ENCODE measurements at places on chromosomes 3 and 15.

DNA sequence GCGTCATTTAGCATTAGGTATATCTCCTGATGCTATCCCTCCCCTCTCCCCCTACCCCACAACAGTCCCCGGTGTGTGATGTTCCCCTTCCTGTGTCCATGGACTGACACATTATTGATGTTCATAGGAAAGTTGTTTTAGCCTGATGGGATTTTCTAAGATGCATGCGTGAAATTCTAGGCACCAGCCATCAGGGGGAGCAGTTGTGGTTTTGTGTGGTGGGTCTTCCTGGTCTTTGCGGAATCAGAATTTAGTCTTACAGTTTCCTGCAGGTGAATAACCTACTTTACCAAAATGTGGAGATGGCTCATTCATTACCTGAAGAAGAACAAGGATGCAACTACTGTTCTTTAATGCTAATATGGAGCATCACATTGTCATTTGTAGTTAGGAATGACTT lies 455.0 kb upstream of the THBS1 start:
- DNase-seq = no peak

DNA sequence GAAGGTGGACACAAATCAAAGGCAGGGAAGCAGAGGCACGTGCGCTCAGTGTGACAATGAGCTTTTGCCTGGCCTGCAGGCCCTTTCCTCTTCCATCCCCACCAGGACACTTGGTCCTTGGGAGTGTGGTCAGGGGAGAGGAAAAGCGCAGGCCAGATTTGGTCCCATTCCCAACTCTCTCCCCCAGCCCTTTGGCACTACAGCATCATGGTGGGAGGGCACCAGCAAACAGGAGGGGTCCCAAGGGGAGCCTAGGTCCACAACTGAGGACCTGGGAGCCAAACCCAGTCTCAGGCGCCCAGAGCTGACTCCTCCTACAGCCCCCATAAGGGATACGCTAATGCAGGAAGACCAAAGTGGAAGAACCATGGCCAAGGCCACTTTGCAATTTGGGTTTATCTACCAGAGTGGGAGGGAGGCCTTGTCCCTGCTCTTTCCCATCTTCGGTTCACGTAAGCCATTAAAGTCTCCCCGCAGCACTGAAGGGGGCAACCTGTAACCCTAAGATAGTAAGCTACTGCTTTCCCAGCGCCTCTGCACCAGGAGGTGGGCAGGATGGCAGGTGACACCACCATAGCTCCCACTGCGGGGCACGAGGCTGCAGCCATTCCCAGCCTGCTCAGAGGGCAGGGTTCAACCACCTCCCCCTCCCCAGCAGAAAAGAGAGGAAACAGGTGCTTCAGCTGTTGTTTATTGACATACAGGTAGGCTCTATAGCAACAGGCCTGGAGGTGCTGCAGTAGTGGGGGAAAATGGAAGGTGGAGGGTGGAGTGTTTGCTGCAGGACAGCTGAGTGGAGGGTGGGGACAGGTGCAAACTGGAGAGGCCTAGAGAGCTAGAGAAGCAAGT lies 993 bp upstream of the GRAMD2A start:
- no peak for DNase-seq

- DNase-seq = no peak
Observed at GRCh38 chr15:101139986-101140696, 111.7 kb downstream of the CHSY1 start.

DNA sequence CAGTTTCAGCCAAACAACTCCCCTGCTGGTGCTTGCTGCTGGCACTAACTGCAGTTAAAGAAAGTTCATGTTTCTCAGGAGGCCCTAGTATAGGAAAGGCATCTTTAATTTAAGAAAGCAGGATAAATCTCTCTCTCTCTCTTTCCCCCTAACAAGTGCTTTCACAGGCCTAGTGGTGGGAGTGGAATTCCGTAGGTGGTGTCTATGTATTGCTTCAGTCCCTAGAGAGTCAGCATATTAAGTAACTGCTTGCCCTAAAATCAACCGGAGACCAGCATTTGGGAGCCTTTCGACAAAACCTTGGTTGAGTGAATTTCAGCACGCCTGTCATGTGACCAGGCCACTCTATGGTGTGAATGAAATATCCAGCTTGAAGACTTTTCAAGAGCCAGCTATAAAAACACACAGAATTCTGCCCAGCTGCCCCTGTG lies 169.2 kb upstream of the TGFBR2 start:
- no peak for DNase-seq

GRCh38 chr15:68149059-68149458 lies 56.1 kb downstream of the CALML4 start:
- DNase-seq = no peak

DNA sequence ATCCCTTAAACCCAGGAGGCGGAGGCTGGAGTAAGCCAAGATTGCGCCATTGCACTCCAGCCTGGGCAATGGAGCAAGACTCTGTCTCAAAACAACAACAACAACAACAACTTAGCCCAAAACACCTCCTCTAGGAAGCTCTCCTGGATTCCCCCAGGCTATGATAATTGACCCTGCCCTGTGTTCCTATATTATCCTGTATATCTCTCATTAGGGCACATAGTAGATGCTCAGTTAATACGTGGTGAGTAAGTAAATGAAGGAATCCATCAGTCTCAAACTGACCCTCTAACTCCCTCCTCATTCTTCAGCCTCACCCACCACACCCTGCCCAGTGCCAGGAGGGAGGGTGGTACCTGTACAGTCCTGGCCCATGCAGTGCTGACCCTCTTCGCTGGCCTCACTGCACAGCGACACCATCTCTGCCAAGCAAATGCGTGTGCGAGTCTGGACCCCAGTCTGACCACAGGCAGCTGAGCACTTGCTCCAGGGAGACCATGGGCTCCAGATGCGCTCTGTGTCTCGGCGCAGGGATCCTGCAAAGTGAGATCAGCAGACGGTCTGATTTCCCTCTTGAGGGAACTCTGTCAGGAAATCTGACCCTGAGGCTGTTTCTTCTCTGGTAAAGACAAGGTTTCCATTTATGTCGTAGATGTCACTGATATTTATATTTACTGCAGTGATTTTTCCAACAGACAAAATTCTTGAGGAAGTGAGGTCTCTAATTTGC lies 6.2 kb downstream of the CILP start:
- no peak for DNase-seq

GRCh38 chr3:171770689-171771620 lies 39.3 kb downstream of the PLD1 start:
- no peak for DNase-seq

- peak; percentile 46 for DNase-seq
Observed at GRCh38 chr15:33068007-33068481, 126.5 kb downstream of the FMN1 start.

GRCh38 chr15:27912283-27912682 lies 186.8 kb downstream of the OCA2 start:
- DNase-seq = no peak

- DNase-seq = peak; percentile 11
Observed at GRCh38 chr15:48250640-48251076, 44.6 kb downstream of the SLC12A1 start.

- no peak for DNase-seq
Observed at GRCh38 chr3:150755902-150756301, 7.1 kb downstream of the SIAH2 start.

- DNase-seq = no peak
Observed at GRCh38 chr3:53695324-53695690, 150.9 kb downstream of the CHDH start.

DNA sequence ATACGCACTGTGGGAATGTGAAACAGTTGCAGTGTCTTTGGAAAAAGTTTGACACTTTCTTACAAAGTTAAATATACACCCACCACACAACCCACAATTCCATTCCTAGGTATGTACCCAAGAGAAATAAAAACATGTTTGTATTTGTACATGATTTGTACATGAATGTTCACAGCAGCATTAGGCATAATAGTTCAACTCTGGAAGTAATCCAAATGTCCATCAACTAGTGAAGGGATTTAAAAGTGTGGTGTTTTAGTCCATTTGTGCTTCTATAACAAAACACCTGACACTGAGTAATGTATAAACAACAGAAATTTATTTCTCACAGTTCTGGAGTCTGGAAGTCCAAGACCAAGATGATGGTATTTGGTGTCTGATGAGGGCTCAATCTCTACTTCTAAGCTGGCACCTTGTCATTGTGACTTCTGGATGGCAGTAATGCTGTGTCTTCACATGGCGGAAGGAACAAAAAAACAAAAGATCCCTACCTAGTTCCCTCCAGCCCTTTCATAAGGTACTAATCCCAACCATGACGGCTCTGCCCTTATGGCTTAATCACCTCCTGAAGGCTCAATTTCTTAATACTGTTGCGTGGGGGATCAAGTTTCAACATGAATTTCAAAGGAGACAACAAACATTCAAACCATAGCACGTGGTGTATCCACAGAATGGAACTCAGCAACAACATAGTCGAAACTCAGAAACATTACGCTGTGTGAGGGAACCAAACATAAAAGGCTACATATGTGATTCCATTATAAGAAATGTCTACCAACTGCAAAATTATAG lies 120.5 kb downstream of the AQP9 start:
- DNase-seq = no peak

- DNase-seq = no peak
Observed at GRCh38 chr15:57728436-57728835, 21.9 kb downstream of the POLR2M start.

DNA sequence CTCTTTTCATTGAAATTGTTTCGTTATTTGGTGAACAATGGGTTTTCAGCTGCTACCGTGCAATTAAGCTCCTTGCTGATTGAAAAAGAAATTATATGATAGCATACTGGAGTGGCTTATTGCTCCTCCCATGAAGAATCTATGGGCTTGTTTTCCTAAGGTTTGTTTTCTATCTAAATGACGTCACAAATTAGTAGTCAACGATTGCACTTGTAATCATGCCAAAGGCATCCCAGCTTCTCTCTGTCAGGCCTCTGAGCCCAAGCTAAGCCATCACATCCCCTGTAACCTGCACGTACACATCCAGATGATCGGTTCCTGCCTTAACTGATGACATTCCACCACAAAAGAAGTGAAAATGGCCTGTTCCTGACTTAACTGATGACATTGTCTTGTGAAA lies 388.0 kb upstream of the LMCD1 start:
- no peak for DNase-seq

DNA sequence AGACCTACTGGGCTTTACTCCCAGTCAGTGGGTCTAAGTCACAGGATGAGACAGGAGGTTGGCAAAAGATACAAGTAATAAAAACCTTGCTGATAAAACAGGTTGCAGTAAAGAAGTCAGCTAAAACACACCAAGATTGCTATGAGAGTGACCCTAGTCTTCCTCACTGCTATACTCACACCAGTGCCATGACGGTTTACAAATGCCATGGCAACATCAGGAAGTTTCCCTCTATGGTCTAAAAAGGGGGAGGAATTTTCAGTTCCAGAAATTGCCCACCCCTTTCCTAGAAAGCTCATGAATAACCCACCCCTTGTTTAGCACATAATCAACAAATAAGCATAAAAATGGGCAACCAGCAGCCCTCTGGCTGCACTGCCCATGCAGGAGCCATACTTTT lies 966.7 kb upstream of the ROBO1 start:
- DNase-seq = no peak

- DNase-seq = no peak
Observed at GRCh38 chr15:39498629-39499028, 82.2 kb upstream of the THBS1 start.

DNA sequence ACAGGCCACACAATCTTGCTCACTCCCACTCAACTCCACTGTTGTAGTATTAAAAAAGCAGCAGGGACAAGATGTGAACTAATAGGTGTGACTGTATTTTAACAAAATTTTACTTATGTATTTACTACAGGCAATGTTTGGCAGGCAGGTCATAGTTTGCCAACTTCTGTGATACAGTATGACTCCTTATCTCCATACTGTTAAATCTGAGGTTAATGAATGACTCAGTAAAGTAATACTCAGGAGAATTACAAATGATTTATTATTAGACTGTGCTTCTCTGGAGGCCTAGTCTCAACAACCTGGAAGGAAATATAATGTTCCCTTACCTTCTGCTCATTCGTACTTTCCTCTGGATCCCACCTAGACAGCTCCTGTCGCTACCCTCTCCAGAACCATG lies 258.6 kb upstream of the KCNMB2 start:
- no peak for DNase-seq

GRCh38 chr3:138202945-138203701 lies 16.0 kb downstream of the ARMC8 start:
- no peak for DNase-seq

All from head of caudate nucleus (tissue), 42 donors.